ENCODE measurements at places on chromosomes 1 and 21.

DNA sequence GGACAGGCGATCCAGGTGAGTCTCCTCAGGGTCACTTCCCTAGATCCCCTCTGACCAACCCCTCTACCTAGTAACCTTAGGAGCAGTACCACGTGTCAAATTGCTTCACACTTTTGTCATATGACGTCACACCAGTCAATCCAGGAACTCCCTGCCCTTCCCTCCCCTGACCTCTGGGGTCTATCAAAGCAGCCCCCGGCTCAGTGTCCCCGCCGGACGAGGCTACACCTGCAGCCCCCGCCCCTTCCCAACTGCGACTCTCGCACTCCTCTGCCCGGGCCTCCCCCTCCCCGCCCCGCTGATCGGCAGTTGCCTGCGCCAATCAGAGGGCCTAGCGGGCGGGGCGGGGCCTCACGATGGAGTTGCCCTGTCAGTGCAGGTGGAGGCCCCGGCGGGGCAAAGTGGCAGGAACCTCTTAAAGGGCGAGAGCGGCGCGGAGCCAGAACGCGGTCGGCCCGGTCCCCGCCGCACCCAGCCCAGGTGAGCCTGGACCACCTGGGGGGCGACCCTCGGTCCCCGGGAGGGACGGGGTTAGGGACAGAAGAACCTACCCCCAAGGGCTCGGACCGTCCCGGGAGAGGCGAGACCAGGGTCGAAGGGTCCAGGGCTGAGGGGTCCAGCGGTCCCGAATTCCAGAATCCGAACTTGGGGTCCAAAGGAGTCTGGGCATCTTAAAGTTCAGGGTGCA, 27.5 kb upstream of the EPB41 start:
- peak; percentile 88 for DNase-seq

DNA sequence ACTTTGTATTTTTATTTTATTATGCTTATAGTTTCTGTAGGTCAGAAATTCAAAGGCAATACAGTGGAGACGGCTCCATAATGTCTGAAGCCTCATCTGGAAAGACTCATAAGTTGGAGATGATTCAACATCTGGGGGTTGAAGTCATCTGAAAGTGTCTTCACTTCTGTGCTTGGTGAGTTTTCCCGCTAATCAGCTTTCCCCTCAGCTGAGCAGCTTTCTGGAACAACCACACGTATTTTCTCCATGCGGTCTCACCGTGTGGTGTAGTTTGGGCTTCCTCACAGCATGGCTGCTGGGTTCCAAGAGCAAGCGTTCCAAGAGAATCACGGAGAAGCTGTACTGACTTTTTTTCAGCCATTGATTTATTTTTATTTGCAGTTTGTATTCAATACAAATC, 7.6 kb upstream of the DDI2 start:
- no peak for DNase-seq

DNA sequence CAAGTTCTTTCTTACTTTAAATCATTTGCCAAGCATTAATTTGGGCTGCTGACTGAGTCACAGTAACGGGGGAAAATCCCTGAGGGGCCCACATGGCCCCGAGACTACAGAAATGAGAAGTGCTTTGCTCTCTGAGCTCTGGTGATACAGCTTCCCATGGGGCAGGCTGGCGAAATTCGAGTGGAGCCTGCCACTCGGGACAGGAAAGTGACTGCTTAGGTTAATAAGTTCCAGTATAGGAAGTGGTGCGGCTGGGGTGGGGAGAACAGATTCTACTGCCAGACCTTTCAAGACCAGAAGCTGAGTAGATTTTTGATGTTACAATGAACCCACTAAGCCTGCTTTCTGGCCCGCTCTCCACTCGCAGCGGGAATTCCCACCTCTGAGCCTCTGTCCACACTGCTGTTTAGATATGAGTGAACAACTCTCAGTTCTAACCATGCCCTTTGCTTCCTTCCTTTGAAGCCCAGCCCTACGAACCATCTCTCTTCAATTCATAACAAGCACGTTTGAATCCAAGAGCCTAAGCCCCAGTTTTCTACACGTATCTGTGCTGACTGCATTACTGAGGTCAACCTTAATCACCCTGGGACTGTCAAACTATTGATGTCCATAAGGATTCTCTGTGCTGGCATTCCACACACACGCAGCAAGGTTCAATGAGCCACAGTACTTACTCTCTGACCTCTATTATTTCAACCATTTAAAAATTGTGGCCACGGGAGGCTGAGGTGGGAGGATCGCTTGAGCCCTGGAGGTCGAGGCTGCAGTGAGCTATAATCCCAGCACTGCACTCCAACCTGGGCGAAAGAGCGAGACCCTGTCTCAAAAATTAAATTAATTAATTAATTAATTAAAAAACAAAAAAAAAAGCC, 9.6 kb downstream of the ZBTB17 start:
- no peak for DNase-seq

GRCh38 chr1:234898455-234899033, 230.1 kb downstream of the TOMM20 start:
- DNase-seq: no peak

- no peak for DNase-seq
Observed at GRCh38 chr1:112247036-112247597, 148.9 kb upstream of the CTTNBP2NL start.

- peak; percentile 52 for DNase-seq
Observed at GRCh38 chr1:236280438-236281197, 1.1 kb downstream of the ERO1B start.

DNA sequence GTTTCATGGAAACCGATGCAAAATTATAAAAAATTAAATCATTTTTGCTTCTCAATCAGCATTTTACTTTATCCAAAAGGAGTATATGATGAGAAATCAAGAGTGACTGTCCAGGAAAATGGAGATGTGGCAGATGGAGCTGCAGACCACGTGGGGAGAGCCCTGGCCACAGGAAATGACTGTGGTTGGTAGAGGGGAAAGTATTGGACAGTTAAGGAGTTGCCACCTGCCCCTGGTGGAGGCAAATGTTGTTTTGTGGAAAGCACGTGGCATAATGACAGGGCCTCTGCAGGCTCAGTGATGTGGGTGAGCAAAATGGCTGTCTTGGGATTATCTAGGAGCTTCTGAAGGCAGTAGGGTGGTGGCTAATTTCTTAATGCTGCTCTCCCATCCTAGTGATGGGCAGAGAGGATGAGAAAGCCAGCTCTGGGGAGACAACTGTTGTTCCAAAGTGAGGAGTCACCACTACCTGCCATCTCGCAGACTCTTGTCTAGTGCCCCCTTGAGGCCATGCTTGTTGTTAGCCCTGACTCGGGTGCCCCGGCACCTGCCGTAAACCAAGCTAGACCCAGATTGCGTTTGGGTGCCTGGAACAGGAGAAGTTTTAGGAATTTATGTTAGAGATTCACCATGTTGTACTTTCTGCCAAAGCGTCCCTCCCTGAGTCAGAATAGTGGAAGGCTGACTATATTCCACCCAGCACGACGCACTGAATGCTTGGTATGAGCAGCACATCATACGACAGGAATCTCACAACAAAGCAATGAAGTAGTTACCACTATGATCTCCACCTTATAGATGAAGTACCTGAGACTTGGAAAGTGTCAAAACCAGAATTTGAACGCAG, 144.0 kb downstream of the ROR1 start:
- no peak for DNase-seq

GRCh38 chr1:208644401-208645160, 400.4 kb upstream of the PLXNA2 start:
- no peak for DNase-seq

DNA sequence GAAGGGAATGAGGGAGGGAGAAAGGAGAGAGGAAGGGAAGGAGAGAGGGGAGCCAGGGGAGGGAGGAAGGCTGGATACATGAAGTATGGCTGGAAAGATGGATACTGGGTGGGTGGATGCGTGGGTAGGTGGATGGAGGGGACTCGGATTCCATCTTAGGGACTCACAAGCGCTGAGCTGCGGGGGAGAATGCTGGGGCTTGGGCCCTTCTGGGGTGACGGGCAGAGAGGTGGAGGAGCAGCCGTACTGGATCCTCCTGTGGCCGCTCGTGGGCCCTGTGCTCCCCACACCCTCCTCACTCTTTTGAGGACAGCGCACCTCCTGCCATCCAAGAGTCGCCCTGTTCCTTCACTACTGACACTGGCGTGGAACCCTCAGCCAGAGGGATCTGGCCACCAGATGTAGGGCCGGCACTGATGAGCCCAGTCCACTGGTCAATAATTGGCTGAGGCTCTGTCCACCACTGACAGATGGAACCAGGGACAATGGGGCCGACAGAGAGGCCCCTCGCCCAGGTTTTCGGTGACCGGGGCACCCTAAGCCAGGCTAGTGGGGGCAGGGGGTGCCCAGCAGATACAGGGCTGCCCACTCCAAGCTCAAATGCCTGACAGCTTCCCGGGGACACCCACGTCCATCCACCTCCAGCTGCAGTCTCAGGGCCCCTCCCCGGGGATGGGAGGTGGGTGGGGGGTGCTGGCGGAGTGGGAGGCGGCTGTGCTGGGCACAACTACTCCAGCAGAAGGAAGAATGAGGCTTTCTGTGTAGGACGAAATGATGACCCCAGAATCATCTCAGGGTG, 4.4 kb upstream of the ACTRT2 start:
- no peak for DNase-seq

GRCh38 chr1:241077386-241078147, 279.4 kb downstream of the RGS7 start:
- DNase-seq: no peak

DNA sequence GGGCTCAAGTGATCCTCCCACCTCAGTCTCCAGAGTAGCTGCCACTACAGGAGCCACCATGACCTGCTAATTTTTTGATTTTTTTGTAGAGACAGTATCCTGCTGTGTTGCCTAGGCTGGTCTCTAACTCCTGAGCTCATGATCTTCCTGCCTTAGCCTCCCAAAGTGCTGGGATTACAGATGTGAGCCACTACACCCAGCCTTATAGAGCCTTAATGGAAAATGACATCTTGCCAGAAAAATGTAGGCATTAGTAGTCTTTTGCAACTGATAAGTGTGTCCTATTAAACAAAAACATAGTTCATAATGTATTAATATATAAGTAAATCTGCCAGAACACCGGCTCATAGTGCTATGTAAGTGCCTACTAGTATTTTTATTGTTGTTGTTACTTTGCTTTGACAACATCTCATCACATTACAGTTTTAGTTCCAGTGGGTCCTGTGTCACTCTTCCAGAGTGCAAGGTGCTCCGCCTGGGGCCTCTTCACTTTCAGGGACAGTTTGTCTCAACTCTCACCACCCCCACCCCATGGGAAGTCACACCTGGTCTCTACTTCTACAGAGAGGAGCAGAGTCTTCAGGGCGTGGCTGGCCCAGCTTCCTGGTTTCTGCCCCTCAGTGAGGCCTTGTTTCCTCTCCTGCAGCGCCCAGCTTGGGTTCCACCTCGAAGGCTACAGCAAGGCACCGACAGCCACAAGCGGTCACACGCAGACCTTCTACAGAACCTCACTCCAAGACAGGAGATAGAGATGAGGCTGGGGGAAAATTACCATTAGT, 30.1 kb downstream of the RHOU start:
- DNase-seq: no peak

DNA sequence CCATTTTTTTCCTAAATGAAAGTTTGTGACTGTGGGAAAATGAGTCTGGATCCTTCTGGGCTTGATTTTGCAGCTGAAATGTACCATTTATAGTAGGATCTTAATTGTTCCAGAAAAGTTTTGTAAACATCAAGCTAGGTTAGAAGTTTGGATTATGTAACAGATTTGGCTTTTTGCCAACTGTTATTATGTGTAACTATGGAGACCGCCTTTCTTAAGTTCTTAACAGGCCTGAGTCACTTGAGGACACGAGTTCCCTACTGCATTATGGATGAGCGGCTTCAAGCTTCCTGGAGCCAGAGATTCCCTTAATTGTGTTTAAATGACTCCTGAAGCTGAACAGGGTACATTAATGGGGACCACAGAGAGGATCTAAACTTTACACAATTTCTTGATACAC, 22.2 kb downstream of the SLC25A33 start:
- no peak for DNase-seq

DNA sequence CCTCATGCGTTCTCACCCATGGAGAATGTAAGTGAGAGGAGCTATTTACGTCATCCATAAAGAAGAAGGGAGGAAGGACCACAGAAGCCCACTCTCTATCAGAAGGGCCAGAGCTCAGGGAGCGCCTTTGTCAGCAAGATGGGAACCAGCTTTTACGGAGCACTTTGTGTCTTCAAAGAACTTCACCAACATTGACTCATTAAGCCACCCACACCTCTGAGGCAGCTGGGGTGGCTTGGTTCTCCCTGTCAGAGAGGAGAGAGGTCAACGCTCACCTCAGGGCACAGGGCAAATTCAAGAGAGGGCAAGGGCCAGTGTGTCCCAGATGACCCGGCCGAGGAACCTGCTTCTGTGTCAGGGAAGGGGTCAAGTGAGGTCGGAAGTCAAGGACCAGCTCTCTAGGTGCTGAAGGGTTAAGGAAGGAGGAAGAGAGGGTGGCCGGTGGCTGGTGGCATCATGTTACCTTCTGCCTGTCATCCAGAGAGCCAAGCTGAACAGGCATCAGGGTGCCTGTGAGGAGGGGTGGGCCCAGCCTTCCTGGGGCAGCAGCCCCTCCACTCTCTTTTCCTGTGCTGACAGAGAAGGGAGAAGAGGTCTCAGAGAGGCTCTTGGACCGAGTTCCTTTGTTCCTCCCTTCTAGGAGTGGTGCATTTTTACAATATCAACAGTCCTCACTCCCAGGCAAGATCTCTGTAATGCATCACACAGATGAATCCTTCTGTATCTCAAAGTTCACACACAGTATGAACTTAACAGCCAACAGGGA, 109.0 kb downstream of the ETS2 start:
- DNase-seq: no peak

DNA sequence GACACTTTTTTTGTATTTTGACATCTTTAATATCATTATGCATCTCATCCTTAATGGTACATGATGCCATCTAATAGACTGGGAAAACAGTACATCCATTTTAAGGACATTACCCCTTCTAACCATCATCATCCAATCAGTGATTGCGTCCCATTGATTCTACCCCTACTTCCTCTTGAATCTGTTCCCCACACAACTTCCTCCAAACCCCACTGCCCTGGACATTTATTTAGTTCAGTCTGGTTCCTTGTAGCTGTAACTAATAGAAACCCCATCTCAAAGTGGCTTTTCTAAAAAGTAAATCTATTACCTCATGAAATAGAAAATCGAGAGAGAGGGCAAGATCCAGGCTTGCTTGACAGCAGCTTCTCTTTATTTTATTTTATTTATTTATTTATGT, 2.1 kb upstream of the ITLN1 start:
- no peak for DNase-seq

Measured in ecto neural progenitor cell (in vitro differentiated cells).